ENCODE measurements at places on chromosomes 7 and 10.

GRCh38 chr10:131653140-131653539, 247.7 kb upstream of the PPP2R2D start:
- H3K27ac ChIP-seq: no peak overlapping the region
- H3K4me3 ChIP-seq: no peak overlapping the region
- no peaks in the 10 kb centered on the region for H3K4me1 ChIP-seq
- no peak for DNase-seq
- H3K36me3 ChIP-seq: no peaks in the 10 kb centered on the region

DNA sequence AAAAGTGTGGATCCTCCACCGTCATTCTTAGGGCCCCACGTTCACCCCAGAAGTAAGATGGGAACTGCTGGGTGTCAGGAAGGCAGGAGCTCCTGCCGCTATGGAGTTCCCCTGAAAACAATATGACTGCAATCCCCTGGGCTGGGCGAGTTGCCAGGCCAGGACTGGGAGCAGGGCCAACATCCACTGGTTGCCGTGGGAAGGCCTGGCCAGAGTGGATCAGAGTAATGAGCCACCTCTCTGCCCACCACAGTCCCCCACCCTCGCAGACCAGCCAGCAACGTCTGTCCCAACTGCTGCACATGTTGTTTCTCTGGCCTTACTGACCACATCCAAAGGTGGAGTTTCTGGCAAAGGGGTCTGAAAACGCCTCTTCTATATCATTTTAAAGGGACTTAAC, 86.6 kb downstream of the STRA8 start:
- no peak for DNase-seq
- no peak overlapping the region for H3K27ac ChIP-seq
- H3K4me3 ChIP-seq: no peak overlapping the region
- peaks cover 4% of the 10 kb centered on the region for H3K36me3 ChIP-seq
- H3K4me1 ChIP-seq: no peaks in the 10 kb centered on the region
- H3K27me3 ChIP-seq: no peaks in the 10 kb centered on the region

- H3K4me3 ChIP-seq: no peak overlapping the region
- DNase-seq: no peak
Measured at GRCh38 chr7:31729195-31729804, 42.3 kb downstream of the PPP1R17 start.

DNA sequence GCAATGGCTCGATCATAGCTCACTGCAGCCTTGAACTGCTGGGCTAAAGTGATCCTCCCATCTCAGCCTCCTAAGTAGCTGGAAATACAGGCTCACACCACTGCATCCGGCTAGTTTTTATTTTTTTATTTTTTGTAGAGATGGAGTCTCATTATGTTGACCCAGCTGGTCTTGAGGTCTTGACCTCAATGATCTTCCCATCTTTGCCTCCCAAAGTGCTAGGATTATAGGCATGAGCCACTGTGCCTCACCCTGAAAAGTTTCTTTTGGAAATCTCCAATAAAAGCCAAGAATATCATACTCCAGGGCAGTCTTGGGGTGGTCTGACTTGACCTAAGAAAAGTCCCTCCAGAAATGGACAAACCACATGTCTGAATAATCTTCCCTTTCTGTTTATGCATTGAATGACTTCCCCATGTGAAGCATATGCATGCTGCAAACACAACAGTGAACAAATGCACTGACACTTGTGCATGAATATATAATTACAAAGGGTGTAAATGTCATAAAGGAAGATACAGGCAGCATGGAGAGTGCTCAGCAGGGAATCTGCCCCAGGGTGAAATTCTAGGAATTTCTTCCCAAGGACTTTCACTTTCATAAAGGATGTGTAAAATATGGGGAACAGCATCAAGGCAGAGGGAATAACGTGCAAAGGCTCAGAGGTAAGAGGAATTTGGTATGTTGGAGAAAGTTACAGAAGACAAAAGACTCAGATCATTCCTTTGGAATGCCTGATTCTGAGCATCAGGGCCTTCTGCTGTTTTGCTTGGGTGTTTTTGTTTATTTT, 142.4 kb upstream of the LYZL1 start:
- peaks cover 17% of the 10 kb centered on the region for H3K27me3 ChIP-seq
- H3K27ac ChIP-seq: no peak overlapping the region
- H3K4me3 ChIP-seq: no peak overlapping the region
- H3K4me1 ChIP-seq: no peaks in the 10 kb centered on the region

DNA sequence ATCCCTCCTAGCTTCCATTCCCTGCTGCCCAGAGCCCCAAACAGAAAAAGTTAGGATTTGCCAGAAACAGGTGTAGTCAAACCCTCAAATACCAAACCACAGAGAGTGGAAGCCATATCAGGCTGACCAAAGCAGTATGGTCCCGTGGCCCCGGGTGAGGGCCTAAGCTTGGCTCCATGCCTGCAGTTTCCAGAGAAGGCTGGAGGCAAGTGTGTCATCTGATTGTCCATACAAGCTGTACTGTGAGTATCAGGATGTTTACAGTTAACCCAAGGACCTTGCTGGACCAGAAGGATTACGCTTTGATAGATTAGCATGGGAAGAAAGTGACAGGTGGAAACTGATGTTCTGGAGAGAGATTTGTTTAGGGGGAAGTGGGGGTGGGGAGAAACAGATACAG, 96.3 kb downstream of the PRKAG2 start:
- no peak overlapping the region for H3K4me3 ChIP-seq
- H3K4me1 ChIP-seq: peaks cover 12% of the 10 kb centered on the region
- no peak overlapping the region for H3K27ac ChIP-seq
- peaks cover 3% of the 10 kb centered on the region for H3K27me3 ChIP-seq

GRCh38 chr10:97791824-97792721, 20.3 kb upstream of the SFRP5 start:
- peaks cover 38% of the 10 kb centered on the region for H3K27me3 ChIP-seq
- H3K4me1 ChIP-seq: peaks cover 37% of the 10 kb centered on the region
- H3K27ac ChIP-seq: peak overlapping the region; percentile 28
- no peak overlapping the region for H3K4me3 ChIP-seq
- H3K36me3 ChIP-seq: peaks cover 6% of the 10 kb centered on the region
- peak; percentile 82 for DNase-seq

- no peaks in the 10 kb centered on the region for H3K36me3 ChIP-seq
- H3K4me3 ChIP-seq: no peak overlapping the region
- H3K27me3 ChIP-seq: no peaks in the 10 kb centered on the region
- no peaks in the 10 kb centered on the region for H3K4me1 ChIP-seq
Measured at GRCh38 chr7:18257711-18258110, 230.1 kb upstream of the PRPS1L1 start.

GRCh38 chr7:88090671-88091070, 129.2 kb downstream of the SRI start:
- H3K4me3 ChIP-seq: no peak overlapping the region
- H3K27me3 ChIP-seq: no peaks in the 10 kb centered on the region
- peaks cover 3% of the 10 kb centered on the region for H3K4me1 ChIP-seq
- no peaks in the 10 kb centered on the region for H3K36me3 ChIP-seq

- H3K27me3 ChIP-seq: no peaks in the 10 kb centered on the region
- DNase-seq: peak; percentile 58
- no peak overlapping the region for H3K4me3 ChIP-seq
Measured at GRCh38 chr10:76547352-76547972, 1090.1 kb downstream of the KCNMA1 start.

DNA sequence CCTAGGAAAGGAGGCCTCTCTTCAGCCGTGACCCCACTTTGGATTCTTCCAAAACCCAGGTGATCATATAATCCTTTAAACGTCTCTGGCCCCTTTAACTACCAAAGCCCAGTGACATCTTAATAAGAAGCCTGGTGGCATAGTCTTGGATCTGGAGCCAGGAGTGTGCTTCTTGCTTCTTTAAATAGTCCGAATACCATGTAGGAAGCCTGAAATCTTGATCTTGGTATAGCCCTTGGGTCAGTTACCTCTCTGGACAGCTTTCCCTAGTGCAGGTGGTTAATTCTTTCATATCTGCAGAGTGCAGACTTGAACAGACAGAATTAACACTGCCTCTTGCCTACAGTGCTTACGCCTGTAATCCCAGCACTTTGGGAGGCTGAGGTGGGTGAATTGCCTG, 138.6 kb upstream of the EFCAB10 start:
- no peaks in the 10 kb centered on the region for H3K36me3 ChIP-seq
- H3K27ac ChIP-seq: no peak overlapping the region
- no peaks in the 10 kb centered on the region for H3K4me1 ChIP-seq
- H3K27me3 ChIP-seq: no peaks in the 10 kb centered on the region
- no peak overlapping the region for H3K4me3 ChIP-seq
- DNase-seq: no peak

DNA sequence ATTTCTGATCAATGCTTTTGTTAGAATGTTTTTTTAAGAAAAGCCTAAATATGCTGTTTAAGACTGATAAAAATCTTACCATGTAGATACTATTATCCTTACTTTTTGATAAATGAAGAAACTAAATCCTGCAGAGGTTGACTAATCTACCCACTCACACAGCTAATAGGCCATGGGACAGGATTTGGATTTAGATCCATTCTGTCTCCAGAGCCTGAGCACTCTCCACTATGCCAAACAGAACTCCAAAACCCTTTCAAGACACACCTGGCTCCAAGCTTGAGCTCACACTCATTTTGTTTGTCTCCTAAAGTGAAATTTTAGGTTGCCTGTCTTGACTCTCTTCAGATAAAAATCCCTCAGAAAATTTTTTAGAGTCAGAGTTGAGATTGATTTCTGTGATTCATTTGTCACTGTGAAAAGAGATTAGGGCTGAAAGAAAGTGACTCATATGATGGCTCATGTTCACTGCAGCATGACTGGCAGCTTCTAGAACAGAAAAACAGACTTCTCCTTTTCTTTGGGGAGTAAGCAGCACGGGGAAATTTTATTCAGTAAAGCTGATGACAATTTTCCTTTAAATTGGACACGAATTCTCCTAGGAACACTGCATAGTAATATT, 132.3 kb upstream of the POT1 start:
- H3K4me1 ChIP-seq: no peaks in the 10 kb centered on the region
- no peak for DNase-seq
- no peaks in the 10 kb centered on the region for H3K27me3 ChIP-seq
- no peaks in the 10 kb centered on the region for H3K36me3 ChIP-seq
- H3K27ac ChIP-seq: no peak overlapping the region
- H3K4me3 ChIP-seq: no peak overlapping the region

- H3K27me3 ChIP-seq: peaks cover 6% of the 10 kb centered on the region
- H3K27ac ChIP-seq: no peak overlapping the region
- no peak overlapping the region for H3K4me3 ChIP-seq
Measured at GRCh38 chr10:113084031-113084430, 134.0 kb downstream of the TCF7L2 start.

DNA sequence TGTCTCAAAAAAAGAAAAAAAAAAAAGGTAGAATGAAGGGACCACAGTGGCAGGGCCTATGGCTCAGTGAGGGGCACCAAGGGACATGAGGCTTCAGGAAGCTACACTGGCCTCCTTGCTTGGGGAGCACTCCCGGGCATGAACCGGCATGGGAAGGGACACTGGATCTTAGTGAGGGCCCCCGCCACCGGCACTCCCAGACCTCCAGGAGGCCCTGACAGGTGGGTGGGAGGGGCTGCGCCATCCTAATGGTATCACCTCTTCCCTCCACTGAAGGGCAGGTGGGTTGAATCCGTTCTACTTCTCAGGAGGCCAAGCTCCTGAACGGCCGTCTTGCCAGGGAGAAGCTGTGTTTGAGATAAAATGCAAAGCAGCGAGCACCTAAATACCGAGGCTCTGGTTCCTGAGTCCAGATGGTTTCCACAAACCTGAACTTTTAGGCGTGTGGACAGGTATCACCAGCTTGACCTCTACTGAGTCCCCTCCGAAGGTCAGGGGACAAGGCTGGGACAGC, 69.8 kb downstream of the C10orf143 start:
- peaks cover 18% of the 10 kb centered on the region for H3K27me3 ChIP-seq
- DNase-seq: no peak
- no peaks in the 10 kb centered on the region for H3K4me1 ChIP-seq
- no peak overlapping the region for H3K27ac ChIP-seq
- no peak overlapping the region for H3K4me3 ChIP-seq

- no peak overlapping the region for H3K4me3 ChIP-seq
- peaks cover 50% of the 10 kb centered on the region for H3K4me1 ChIP-seq
- H3K36me3 ChIP-seq: peaks cover 68% of the 10 kb centered on the region
- no peak for DNase-seq
Measured at GRCh38 chr7:135152442-135152841, 4.6 kb downstream of the TMEM140 start.

DNA sequence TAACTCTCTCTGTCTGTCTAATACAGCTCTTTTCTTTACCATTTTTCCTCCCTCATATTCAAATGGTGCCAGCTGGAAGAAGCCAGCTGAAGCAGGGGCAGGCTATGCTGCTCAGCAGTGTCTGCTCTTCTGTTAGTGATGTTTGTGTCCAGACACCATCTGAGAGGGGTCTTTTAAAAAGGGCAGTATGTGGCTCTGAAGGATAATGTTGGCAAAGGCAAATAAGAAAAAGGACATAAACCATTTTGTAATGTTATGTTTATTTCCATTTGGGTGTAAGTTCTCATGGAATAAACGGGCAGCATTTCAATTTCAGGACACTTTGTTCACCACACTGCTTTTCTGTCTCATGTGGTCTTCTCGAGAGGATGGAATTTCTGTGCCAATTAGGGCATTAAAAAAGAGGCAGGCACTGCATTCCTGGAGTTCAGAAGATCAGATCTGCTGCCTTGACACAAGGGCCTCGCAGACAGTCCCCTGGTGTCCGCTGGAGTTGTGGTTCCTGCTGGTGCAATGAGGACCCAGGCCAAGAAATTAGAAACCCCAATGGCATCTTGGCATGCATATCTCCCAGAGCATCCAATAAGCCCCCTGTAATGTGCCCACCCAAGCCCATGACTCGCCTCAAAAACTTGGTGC, 109.0 kb upstream of the ELMO1 start:
- H3K27ac ChIP-seq: peak overlapping the region; percentile 20
- no peaks in the 10 kb centered on the region for H3K4me1 ChIP-seq
- no peaks in the 10 kb centered on the region for H3K36me3 ChIP-seq

GRCh38 chr7:115812794-115813193, 217.8 kb downstream of the TFEC start:
- H3K27ac ChIP-seq: no peak overlapping the region
- H3K27me3 ChIP-seq: no peaks in the 10 kb centered on the region
- no peak for DNase-seq
- H3K36me3 ChIP-seq: no peaks in the 10 kb centered on the region
- no peaks in the 10 kb centered on the region for H3K4me1 ChIP-seq

DNA sequence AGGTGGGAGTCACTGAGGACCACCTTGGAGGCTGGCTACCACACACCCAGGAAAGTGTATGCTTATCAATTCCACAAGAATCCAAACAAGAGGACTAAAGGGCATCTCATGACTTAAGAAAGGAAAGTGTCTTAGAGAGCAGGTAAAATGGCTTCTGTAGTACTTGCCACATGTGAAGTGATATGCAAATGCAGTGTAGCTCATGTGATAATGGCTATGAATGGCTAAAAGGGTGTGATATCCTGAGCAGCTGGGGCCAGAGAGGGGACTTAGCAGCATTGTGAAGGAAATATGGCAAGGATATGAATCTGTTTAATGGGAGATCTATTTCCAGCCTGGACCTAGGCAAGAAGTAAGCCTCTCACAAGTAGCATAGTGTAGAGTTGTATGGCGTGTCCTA, 90.5 kb downstream of the BUB3 start:
- no peaks in the 10 kb centered on the region for H3K27me3 ChIP-seq
- peaks cover 4% of the 10 kb centered on the region for H3K36me3 ChIP-seq
- H3K27ac ChIP-seq: no peak overlapping the region
- H3K4me3 ChIP-seq: no peak overlapping the region
- peaks cover 38% of the 10 kb centered on the region for H3K4me1 ChIP-seq

- peaks cover 14% of the 10 kb centered on the region for H3K4me1 ChIP-seq
- H3K27me3 ChIP-seq: peaks cover 58% of the 10 kb centered on the region
- H3K27ac ChIP-seq: no peak overlapping the region
- no peak overlapping the region for H3K4me3 ChIP-seq
Measured at GRCh38 chr7:78015574-78016260, 217.1 kb downstream of the PHTF2 start.

All from activated naive CD4-positive, alpha-beta T cell treated with anti-CD3 and anti-CD28 coated beads, Interleukin-2, amount 10 ng/mL, durations not matched to agents 7 days and 5 days (primary cell).